ENCODE measurements at places on chromosomes 11 and 22.

DNA sequence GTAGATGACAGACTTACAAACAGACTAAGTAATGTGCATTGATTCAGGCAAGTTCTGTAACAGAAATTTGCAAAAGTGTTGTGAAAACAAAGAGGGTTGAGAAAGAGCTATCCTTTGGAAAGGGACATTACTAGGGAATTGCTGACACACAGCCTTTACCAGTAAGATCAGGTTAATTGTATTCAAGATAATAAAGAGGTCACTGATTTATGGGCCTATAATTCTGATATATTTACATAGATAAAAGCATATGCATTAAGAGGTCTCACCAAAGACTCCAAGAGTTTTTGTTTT is 138.7 kb downstream of the MAML2 start:
- DNase-seq, result no peak

DNA sequence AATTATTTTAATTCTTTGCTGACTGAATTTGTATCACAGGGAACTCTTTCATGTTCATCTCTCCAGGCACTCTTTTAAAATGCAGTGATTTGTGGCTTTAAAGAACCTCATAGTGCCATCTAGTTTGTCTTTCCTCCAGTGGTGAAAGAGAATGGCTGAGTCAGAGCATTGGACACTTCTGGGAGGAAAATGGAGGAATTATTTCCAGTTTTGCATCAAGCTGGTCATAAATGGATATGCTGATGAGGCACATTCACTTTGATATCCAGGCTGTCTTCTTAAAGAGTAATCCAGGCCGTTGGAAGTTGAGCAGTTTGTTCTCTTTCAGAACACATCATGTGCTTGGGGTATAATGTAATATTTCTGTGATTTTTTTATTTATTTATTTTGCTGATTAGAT is 273.7 kb downstream of the DDX10 start:
- DNase-seq, result no peak

DNA sequence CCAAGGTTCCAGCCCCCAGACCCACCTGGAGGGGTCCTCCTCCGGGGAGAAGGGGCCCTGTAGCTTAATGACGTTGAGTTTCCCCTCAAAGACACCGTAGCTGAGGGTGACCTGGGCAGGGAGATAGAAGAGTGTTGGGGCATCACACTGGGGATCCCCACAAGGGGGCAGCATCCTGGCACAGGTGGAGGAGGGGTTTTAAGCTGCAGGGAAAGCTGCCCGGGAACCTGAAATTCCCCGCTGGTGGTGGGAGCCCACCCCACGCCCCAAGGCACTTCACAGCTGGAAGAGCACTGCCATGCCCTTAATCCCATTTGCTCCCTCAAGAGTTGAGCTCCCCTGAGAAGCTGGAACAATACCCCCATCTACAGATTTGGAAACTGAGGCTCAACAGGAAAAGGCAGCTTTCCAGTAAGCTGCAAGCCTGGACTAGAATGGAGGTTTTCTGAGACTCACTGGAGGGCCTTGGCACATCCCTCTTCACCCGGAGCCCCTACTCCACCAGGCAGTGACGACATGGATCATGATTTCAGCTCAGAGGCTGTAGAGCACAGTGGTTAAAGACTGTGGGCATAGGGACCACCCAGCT is 13.7 kb downstream of the MFNG start:
- peak; percentile 9 for DNase-seq

DNA sequence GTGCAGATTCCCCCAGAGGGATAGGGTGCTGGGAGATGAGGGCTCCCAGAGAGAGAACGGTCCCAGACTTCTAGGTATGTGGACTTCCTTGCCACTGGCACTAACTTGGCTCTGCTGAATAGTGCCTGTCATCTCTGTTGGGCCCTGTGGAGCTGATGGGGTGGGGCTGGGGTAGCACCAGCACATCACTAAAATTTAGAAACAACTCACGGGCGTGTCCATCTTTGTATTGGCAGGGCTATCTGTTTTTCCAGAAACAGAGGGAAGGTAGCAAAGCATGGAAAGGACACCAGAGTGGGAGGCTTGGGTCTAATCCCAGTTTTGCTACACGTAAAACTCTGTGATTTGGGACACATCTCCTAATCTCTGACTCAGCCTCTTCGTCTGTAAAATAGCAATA is 25.8 kb downstream of the SWAP70 start:
- DNase-seq, result no peak

GRCh38 chr11:17414992-17415391 is 26.5 kb upstream of the KCNJ11 start:
- no peak for DNase-seq

DNA sequence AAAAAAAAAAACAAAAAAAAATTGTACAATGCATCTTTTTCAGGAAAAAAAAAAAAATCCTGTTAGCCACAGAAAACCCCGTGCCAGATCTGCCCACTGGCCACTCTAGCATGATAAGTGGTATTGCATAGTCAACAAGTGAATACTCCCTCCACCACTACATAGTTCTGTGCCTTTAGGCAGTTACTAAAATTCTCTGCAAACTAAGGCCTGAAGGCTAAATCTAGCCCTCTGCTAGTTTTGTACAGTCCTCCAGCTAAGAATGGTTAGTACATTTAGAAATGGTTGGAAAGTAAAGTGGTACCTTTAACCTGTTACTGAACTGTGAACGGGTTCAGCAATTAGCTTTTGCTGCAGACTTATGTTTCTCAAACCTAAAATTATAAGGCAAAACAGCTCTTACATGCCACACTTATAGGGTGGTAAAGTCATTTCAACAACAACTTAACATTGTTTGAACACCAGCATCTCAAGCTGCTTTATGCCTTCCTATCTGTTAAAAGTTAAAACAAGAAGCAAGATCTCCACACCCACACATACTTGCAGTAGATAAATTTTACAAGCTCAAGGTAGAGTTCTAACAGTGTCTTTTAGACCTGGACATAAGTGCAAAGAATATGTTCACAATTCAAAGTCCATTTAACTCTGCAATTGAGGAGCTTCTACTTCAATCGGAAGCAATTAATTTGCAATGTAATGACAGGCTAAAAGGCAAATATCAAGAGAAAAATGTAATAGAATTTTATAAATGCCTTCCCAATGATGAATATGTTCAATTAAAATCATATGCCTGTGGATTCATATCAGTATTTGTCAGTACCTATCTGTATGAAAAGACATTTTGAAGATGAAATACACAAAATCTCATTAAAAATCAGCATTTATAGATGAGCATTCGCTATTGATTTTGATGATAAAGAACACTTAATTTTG is 7.3 kb downstream of the C11orf71 start:
- no peak for DNase-seq

- no peak for DNase-seq
These were observed 29.7 kb upstream of the EMSY start for GRCh38 chr11:76415073-76415472.

DNA sequence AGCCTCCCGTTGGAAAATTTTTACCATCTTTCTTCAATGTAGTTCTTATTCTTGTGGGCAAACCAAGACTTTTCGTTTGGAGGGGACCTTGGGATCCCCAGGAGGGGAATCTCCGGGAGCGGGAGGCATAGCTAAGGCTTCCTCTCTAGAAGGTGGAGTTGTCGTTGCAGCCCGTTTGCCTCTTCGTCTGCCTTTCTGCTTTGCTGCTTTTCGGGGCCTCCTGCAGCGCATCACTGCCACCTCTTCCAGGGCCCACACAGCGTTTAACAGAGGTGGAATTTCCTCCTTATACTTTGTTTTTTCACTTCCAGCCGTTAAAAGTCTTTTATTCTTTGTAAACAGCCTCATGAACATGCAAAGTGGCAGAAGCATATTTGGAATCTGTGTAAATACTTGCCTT is 3.5 kb upstream of the IFITM3 start:
- DNase-seq, result no peak

GRCh38 chr22:32803020-32803737 is 1.7 kb downstream of the TIMP3 start:
- DNase-seq, result no peak

DNA sequence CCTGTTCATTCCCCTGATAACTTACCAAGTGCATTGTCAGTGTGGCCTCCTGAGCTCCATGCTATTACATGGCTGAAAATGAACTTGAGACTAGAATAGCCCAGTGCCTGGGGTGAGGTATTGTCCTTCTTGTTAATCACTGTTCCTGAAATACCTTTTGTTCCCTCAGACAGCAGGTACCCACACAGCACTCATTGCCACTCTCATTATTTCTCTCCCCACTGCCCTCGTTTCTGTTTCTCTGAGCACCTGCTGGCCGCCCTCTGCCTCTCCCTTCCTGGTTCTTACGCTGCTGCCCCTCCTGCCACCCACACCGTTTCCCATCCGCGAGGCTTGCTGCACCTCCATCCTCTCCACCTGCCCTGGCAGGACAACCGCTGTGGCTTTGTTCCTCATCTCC is 36.9 kb upstream of the RAB1B start:
- DNase-seq, result no peak

DNA sequence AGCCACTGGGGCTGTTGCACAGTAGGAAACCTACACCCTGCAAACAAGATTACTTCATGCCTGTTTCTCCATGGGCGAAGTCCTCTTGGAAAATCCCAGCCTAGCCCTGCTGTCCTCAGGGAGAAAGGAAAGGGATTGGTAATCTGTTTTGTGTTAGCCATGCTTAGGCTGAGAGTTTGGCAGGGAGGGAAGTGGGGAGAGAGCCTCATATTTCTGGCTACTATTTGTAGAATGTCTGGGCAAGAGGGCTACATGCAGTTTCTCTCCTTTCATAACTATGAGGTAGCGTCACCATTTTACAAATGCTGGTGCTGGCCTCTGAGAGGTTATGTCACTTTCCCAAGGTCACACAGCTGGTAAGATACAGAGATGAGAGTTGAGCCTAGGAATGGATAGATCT is 737 bp upstream of the MFRP start:
- no peak for DNase-seq

- DNase-seq, result no peak
These were observed 10.6 kb downstream of the PLET1 start for GRCh38 chr11:112249871-112250610.

DNA sequence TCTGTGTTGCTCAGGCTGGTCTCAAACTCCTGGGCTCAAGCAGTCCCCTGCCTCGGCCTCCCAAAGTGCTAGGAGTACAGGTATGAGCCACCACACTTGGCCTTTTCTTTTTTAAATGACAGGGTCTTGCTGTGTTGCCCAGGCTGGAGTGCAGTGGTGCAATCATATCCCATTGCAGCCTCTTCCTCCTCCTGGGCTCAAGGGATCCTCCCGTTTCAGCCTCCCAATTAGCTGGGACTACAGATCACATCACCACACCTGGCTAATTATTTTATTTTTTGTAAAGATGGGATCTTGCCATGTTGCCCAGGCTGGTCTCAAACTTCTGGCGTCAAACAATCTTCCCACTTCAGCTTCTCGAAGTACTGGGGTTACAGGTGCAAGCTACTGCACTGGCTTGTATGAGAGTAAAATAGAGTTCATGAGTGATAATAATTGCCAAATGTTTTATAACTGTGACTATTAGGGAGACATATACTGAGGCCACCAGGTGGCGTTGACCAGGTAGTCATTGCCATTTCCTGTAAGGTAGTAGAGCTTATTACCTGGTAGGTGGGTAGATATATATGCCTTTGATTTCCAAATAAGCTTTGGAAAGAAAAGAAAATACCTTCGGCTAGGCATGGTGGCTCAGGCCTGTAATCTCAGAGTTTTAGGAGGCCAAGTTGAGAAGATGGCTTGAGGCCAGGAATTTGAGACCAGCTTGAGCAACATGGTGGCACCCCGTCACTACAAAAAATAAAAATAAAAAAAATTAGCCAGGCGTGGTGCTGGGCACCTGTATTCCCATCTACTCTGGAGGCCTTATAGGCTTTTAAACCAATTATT is 5.4 kb downstream of the FDX1 start:
- DNase-seq, result no peak

Data from activated T-cell treated with anti-CD3 and anti-CD28 coated beads for 24 hours (primary cell).